Airway epithelial cell (primary cell): ENCODE measurements at places on chromosomes 6 and 20. TPM values are rescaled to one million over a fixed set of nuclear protein-coding genes. Genes with fewer than 3 reads are reported as not detected.

MRPL14 gene
- total RNA-seq, result 86.7 and 87.8 TPM in 2 replicates

RNF39 gene
- total RNA-seq, result 3.3 and 4.9 TPM in 2 replicates

PPP1R16B gene
- total RNA-seq, result under 0.01 TPM in 1 of 2 replicates, not detected in the other

SPEF1 gene
- total RNA-seq, result not detected in 2 replicates

NOX3 gene
- not detected in 2 replicates for total RNA-seq

UBE2C gene
- total RNA-seq, result 95.7 and 112 TPM in 2 replicates

DOK5 gene
- total RNA-seq, result not detected in 2 replicates

C2 gene
- 0.21 TPM in 1 of 2 replicates, not detected in the other for total RNA-seq

DEFB116 gene
- not detected in 2 replicates for total RNA-seq

SMLR1 gene
- total RNA-seq, result not detected in 2 replicates

BANF2 gene
- total RNA-seq, result not detected in 2 replicates

SLC24A3 gene
- 0.07 and 0.09 TPM in 2 replicates for total RNA-seq

CPXM1 gene
- not detected in 2 replicates for total RNA-seq

FAXC gene
- total RNA-seq, result 3.9 and 5.9 TPM in 2 replicates

ELOVL4 gene
- 8.8 and 15.4 TPM in 2 replicates for total RNA-seq

TSHZ2 gene
- total RNA-seq, result 1.2 and 1.6 TPM in 2 replicates

TNNC2 gene
- 0.21 TPM in 1 of 2 replicates, not detected in the other for total RNA-seq

HSPA12B gene
- total RNA-seq, result 0.14 TPM in 1 of 2 replicates, not detected in the other

VWA7 gene
- 1.6 and 2.8 TPM in 2 replicates for total RNA-seq

GSTA4 gene
- total RNA-seq, result 79.1 and 85.1 TPM in 2 replicates
